ENCODE measurements at places on chromosomes 2 and 18. TPM values are rescaled to one million over a fixed set of nuclear protein-coding genes. Genes with fewer than 3 reads are reported as not detected.

DYNAP gene
- not detected for total RNA-seq

ALLC gene
- total RNA-seq = not detected

WNT10A gene
- not detected for total RNA-seq

CELF4 gene
- total RNA-seq = not detected

PCARE gene
- total RNA-seq = not detected

DPYSL5 gene
- 5.0 TPM for total RNA-seq

MOB4 gene
- total RNA-seq = 44.5 TPM

GRCh38 chr2:119116411-119117295 lies 41.9 kb downstream of the C1QL2 start:
- DNase-seq = no peak

- DNase-seq = peak; percentile 80
Observed at GRCh38 chr18:45774065-45774521, 50.1 kb downstream of the SLC14A1 start.

- no peak for DNase-seq
Observed at GRCh38 chr2:241081643-241082340, 20.3 kb downstream of the MTERF4 start.

GRCh38 chr18:70636991-70637390 lies 348.1 kb downstream of the SOCS6 start:
- no peak for DNase-seq

GRCh38 chr2:31192851-31193392 lies 24.4 kb downstream of the CAPN14 start:
- no peak for DNase-seq

- DNase-seq = no peak
Observed at GRCh38 chr2:10655499-10656225, 34.1 kb downstream of the NOL10 start.

DNA sequence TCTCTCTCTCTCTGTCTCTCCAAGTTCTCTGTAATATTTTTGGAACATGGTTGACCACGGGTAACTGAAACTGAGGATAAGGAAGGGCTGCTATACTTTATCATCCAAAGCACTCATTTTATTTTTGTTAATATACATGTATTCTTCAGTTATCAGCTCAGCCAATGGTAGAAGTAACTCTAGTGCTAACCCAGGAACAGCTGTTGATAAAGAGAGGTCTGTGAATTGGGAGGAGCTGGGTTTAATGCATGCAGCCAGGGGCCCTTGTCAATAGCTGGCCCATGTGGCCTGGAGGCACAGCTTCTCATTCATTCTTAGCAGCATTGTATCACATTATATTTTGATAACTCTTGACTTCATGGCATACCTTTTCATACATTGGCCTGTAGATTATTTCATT lies 401.6 kb downstream of the EPHA4 start:
- DNase-seq = no peak

DNA sequence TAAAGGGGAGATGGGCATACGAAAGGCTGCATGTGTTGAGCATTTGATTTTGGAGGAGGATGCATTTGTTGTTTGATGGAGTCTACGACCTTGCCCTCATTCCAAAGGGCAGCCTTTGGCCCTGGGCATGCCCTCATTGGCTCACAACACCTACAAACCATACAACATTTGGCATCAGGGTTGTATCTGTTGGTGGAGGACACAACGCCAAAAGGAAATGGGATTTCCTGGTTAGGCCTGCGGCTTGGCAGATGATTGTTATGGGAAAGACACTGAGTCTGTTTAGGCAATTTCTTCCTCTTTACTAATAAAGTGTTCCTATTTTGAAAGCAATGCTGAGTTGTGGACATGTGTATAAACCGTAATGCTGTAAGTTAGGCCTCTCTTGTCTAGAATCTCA lies 246.9 kb downstream of the LDLRAD4 start:
- no peak for DNase-seq

DNA sequence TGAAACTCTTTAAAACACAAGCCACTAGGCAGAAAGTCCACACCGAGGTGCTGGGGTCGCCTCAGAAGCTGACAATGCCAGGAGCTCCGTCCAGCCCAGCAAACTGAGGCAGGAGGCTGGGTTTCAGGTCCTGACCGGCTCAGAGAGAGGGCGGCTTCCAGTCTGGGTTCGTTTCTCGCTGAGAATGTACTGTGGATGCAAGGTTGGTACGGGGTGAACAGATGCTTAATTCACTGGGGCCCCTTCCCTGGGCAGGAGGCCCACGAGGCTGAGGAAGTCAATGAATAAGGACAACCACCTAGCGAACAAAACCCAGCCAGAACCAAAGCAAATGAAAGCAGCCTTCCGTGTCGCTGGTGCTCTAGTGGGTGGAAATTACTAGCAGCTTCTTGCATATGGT lies 142.0 kb downstream of the RTP5 start:
- no peak for DNase-seq

GRCh38 chr2:206799083-206799482 lies 33.7 kb downstream of the FASTKD2 start:
- DNase-seq = no peak

- no peak for DNase-seq
Observed at GRCh38 chr18:8865934-8866333, 160.6 kb downstream of the MTCL1 start.

DNA sequence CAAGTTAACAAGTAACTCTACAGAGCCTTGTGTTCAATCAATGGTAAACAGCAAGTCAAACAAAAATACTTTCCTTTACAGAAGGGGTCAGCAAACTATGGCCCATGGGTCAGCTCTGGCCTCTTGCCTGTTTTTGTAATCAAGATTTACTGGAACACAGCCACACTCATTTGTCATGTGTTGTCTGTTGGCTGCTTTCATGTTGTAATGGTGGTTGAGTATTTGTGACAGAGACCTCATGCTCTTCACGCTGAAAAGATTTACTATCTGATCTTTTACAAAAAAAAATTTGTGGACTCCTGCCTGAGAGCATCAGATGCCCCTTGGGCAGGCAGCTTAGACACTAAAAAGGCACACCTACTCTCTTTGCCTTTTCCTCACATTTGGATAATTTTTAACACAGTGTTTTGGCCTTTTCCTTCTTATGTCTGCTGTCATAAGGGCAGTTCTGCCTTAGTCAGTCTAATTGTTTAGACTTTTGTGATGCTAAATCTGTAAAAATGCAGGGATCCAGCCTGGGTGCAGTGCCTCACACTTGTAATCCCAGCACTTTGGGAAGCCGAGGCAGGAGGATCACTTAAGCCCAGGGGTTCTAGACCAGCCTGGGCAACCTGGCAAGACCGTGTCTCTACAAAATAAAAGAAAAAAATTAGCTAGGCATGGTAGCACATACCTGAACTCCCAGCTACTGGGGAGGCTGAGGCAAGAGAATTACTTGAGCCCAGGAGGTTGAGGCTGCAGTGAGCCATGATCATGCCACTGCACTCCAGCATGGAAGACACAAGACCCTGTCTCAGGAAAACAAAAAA lies 18.3 kb downstream of the IL1B start:
- DNase-seq = no peak

GRCh38 chr2:63861220-63861822 lies 19.6 kb downstream of the UGP2 start:
- peak; percentile 19 for DNase-seq

DNA sequence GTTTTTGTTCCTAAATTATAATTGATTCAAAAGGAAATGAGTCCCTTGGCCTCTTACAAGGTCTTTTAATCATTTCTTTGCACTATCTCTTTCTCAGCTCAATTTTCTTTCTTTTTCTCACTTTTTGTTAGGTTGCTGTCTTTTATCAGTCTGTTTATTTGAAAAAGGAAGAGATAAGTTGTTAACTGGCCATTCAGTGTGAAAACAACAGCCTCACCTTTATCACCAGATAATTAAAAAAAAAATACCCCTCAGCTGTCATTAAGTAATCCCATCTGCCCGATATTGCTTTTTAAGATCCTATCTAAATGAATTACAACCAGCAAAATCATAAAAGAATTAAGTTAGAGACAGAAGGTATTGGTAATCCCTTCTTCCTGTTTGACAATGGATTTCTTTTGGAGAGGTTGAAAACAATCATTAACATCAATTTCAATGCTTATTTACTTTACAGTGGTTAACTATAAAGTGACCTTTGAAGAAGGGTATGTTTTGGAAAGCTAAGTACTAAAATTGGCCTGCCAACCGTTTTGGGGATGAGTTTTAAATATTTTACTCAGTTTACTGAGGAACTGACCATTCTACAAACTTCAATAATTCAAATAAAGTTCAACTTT lies 104.9 kb downstream of the TGIF1 start:
- no peak for DNase-seq

GRCh38 chr2:25176541-25177181 lies 8.3 kb upstream of the POMC start:
- DNase-seq = no peak

DNA sequence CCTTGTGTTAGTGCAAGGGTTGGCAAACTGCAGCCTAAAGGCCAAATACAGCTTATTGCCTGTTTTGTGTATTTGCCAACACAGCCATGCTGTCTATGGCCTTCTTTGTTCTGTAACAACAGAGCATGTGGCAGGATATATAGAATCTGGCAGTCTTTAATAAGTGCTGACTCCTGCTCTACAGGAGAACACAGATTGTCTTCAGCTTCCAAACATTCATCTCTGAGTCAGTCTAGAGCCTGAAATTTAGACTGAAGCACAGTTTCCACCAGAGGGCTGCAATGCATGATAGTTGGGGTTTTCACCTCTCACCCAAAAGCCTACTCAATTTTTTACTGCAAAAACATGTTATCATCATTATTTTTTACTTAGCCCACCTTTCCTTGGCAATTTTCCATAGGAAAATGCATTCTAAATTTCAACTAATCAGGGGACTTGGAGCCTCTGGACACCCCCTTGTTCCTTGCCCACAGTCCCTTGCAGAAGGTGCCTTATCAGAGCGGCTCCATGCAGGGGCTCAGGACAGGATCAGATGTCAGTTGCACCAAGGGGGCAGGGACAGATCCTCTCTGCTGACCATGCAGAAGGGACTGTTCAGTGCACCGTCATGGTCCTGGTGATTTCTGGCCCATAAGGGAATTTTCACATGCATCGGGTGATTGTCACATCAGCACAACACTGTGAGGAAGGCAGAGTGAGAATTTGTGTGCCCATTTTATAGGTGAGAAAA lies 12.4 kb downstream of the IL37 start:
- DNase-seq = no peak

DNA sequence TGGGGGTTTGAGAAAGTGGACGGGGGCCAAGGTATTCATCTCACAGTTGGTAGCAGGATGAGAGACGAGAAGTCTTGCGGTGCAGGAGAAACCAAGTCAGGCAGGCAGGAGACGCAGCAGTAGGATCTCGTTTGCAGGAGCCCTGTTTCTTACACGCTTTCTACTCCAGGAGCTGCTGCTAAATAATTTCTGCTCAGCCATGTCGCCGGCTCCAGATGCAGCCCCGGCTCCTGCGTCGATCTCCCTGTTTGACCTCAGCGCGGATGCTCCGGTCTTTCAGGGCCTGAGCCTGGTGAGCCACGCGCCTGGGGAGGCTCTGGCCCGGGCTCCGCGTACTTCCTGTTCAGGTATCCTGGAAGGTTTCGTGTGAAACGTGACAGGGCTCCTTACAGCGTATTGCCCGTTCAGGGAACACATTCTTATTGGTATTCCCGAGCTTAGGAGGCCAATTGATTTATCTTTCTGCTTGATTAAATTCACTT lies 494 bp downstream of the ANKZF1 start:
- DNase-seq = no peak

DNA sequence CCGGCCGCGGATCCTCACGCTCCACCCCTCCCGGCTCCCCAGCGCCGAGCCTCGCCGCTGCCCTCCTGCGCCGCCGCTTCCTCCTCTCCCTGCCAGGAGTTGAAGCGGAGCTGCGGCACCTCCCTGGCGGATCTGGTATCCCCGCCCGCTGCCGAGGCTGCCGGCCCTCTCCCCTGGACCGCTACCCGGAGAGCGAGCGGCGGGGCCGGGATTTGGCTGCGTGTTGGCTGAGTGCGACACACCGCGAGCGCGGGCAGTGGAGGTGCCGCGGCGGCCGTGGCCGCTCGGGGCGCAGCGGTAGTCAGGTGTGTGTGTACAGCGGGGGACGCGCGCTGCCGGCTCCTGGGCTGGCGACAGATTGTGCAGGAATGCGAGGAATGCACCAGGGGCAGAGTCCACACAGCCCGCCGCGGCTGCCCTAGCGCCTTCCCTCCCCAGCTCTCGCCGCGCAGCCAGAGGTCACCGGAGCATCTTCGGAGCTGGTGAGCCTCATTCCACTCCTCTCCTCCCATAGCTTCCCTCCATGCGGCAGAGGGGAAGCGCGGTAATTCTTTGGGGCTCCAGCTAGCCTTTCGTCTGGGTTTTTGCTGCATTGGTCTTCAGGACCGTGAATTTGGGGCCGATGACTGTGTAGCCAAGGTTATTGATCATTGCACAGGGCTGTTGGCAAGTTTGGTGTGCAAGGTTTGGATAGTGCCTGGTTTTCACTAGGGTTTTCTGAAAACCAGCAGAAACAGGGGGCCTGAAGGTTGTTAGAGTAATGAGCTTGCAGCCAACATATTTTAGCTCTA lies 1.3 kb downstream of the PKP4 start:
- DNase-seq = peak; percentile 57

DNA sequence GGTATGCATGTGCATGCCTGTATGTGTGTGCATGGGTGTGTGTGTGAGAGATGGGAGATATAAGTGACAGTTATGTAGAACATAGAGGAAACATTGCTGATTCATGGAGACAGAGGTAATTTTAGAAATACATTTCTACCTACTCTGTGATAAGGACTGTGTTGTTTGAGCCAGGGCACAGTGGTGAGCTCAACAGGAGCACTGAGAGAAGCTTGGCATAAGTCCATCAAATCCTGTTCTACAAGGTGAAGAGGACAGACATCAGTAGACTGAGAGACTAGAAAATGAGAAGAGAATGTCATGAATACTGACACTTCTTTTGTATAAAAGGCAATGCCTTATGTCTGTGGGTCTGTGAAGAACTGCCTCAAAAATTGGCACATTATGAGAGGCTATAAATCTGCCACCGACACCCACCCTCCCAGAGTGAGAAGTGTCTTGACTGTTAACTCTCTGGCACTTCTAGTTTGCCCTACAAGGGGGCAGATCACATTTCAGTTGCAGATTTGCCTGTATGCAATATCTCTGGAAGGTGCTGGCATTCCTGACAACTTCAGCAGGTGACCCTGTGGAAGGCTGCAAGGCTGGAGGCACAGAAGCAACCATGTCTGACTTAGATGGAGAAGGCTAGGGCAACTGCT lies 962.3 kb upstream of the NRXN1 start:
- no peak for DNase-seq

DNA sequence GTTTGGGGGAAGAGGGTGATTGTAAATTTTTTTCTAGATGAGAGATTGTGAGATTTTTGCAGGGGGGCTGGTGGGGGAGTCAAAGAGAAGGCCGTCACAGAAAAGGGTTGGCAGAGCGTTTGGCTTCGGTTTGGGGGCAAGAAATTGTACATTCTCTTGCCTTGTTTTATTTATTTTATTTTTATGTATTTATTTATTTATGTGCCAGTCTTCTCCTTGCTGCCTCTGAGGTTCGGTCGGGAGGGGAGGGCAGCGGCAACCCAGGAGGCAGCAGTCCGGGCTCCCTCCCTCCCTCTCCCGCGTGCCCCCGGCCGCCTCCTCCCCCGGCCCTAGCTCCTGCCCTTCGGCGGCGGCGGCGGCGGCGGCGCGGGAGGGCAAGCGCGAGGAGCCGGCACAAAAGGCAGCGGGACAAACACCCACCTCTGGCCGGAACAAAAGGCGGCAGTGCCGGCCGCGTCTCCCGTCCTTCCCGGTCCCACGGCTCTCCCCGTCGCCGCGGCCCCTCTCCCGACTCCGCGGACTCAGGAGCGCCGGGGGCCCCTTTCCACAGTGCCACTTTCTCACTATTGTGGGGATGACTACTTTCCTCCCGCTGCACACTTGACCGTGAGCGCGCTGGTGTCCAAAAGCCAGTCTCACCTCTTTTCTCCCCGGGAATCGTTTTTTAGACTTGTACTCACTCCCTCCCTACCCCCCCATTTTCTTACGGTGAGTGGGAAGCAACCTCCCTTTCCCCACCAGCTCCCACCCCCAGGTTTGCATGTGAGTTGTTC lies 1.2 kb downstream of the BCL11A start:
- DNase-seq = no peak

- DNase-seq = no peak
Observed at GRCh38 chr2:174594456-174594855, 3.1 kb downstream of the WIPF1 start.

All from H4 (cell line).